ENCODE measurements at places on chromosomes 11 and 22.

GRCh38 chr11:21411104-21411503 is 741.7 kb downstream of the NELL1 start:
- no peak for DNase-seq

DNA sequence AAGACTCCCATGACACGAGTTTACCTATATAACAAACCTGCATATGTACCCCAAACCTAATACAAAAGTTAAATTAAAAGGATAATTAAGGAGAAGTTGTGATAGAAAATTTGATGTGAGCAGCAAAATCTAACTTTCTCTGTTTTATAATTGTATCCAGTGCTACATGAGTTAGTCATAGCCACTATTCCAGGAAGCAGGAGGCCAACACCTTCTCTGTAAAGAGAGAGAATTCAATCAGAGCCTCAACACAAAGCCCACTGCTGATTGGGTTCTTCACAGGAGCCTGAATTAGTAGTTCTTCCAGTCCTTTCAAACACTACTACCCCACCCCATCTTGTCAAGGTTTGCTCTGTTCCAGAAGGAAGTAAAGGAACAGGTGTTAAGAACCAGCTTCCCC is 84.2 kb downstream of the BLID start:
- DNase-seq, result no peak

DNA sequence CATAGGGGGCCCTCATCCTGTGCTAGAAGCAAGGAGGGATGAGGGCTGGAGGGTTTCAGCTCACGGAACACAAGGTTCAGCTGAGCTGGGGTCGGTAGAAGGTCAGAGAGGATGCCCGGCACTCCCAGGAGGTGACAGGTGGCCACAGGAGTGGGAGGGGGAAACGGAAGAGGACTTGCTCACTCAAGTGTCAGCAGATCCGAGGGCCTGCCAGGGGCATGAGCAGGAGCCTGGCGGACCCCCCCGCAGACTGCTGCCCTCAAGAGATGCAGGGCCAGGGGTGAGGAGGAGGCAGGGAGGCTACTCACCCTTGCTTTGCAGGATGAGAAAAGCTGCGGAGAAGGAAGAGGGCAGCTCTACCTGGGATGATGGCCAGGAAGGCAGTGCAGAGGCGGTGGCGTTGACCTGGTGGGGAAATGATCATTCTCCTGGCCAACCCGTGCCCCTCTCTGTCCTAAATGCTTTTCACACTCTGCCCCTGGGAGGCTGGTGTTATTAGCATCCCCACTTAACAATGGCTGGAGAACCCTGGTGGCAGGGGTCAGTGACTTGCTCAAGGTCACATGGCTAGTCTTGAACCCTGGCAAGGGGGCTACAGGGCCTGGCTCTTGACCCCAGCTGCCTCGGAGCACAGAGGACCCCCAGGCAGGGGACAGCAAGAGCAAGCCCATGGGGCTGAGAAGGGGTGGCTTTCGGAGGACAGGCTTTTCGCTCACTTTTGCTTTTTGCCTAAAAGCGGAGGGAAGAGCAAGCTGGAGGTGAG is 30.1 kb upstream of the CSNK1E start:
- no peak for DNase-seq

DNA sequence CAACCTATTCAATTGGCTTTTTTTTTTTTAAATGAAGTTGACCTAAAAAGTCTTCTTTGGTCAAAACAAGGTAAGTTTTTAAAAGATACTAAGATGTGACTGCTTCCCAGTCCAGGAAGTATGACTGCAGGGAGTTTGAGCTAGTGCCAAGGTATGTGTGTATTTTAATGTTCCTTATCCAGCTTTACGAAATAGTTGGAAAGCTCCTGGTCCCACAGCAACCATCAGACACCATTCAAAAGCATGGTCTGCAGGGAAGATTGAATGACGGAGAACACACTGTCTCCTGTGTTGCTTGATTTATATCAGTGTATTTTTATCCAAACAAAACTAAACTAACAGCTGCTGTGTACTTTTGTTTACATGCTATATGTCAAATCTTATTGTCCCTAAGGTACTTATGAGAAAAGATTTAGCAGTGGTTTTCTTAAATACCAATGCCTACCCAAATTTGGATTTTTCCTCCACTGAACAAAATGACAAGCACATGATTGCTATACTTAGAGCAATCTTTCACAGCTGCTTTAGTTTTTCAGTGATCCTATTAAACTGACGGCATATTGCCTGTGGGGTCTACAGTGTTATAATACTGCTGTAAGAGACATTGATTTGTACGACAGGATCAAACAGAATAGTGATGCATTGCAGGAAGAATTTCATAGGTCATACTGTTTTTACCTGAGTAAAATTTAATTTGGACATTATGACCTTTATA is 122.9 kb downstream of the DCDC1 start:
- no peak for DNase-seq

- peak; percentile 72 for DNase-seq
These were observed 32.1 kb downstream of the A4GALT start for GRCh38 chr22:42688241-42689211.

GRCh38 chr22:32080904-32081303 is 37.8 kb downstream of the SLC5A1 start:
- DNase-seq, result peak; percentile 8

GRCh38 chr11:13928566-13929251 is 33.8 kb upstream of the SPON1 start:
- DNase-seq, result no peak

GRCh38 chr11:67303132-67303834 is at the start of gene SSH3:
Gene SSH3 (plus strand): TSS chr11:67303530. CDS start chr11:67303626, 96 bp downstream.
- no peak for DNase-seq

- DNase-seq, result no peak
These were observed 12.9 kb downstream of the ATG13 start for GRCh38 chr11:46630237-46630636.

- DNase-seq, result no peak
These were observed 87.3 kb downstream of the KCNQ1 start for GRCh38 chr11:2531987-2532703.

- DNase-seq, result no peak
These were observed 21.9 kb downstream of the IGSF9B start for GRCh38 chr11:133934599-133935550.

DNA sequence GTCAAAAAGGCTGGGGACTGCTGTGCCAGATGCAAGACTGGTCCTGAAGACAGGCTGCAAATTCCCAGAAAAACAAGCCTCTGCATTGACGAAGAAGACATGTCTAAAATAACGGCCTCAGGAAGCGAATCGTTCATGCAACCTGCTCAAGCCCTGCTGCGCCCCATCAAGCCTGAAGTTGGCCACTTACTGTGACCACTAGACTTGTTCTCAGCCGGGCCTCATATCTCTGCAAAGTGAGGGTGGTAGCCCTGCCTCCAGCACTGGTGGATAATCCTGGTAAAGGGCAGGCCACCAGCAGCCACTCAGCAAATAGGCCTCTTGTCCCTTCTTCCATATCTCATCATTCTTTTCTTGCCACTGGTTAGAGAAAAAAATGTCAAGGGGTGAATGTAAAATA is 11.8 kb downstream of the LTO1 start:
- DNase-seq, result no peak

GRCh38 chr11:843818-844692 is 1.4 kb downstream of the TSPAN4 start:
- DNase-seq, result peak; percentile 90

DNA sequence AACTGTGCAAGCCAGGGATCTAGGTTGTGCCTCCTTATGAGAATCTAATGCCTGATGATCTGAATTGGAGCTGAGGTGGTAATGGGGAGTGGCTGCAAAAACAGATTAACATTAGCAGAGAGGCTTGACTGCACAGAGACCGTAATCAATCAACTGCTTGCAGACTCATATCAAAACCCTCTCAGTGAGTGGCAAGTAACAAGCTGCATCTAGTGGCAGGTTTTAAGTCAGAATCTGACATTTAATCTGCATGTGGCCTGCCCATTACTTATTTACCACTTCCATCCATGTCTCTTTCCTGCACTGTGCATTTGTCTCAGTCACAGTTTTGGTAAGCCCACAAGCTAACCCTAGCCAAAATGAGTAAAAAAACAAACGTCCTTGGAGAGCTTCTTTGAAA is 11.2 kb downstream of the C11orf58 start:
- no peak for DNase-seq

DNA sequence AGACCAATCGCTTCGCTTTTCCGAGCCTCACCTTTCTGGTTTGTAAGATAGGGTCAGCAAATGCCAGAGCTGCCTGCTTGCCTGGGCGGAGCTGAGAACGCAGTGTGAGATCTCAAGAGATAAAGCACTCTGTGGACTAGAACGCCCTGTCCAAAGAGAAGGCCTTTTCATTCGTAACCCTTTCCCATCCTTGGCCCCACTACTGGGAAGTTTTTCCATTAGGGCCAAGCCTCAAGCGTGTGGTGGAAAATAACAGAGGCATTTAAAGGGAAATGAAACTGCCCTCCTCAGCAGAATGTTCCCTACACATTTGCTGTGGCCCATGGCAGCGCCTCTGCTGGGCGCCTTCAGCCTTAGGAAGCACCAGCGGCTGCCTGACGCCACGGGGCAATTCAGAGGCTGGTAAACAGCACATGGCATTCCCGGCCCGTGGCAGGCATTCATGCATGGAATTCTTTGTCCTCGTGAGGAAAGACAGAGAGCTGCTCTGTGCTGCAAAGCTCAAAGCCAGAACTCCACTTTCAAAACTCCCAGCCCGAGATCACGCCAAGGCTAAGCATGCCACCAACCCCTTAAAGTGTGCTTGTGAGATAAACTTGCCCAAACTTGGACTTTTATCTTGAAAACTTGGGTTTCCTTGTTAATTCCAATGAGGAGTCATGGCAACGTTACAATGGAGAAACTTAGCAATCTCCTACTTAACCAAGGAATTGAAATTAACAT is 38.1 kb downstream of the AHNAK start:
- no peak for DNase-seq

Data from fibroblast of skin of left biceps (primary cell).